ENCODE measurements at places on chromosomes 1 and 21.

GRCh38 chr1:170663404-170664092 lies 383 bp upstream of the PRRX1 start:
- peak; percentile 40 for DNase-seq

DNA sequence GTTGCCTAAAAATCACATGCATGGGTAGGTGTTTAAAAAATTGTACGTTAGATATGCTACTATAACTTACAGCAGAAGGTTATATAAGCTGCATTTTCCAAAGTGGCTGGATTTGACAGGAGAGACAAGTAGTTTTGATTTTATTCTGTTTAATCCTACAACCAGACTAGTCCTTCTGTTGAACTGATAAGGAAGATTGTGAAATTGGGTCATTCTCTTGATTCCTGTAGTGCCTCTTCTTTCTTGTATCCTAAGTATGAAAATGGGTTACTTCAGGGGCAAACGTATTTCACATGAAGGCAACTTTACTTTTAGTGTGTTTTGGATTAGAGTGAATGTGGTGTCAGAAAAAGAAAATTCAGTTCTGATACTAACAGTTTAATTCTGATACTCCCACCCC lies 19.0 kb downstream of the CDC42 start:
- no peak for DNase-seq

DNA sequence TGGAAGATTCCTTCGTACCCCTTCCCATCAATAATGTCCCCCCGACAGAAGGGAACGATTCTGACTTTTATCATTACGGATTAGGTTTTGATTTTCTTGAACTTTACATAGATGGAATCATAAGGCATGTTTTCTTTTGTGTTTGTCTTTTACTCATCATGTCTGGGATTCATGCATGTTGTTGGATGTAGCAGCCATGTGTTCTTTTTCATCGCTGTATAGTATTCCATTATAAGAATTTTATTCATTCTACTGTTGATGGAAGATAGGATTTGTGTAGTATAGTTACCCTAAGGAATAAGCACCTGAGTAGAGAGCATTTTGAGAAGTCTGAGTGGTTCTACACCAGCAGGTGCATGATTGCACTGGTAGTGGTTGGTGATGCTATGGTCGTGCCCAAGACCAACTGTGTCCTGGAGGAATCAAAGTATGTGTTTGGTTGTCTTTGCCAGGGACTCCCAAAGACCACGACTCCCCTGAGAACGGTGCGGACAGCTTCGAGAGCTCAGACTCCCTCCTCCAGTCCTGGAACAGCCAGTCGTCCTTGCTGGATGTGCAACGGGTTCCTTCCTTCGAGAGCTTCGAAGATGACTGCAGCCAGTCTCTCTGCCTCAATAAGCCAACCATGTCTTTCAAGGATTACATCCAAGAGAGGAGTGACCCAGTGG lies 13.5 kb downstream of the ETS2 start:
- DNase-seq: no peak

GRCh38 chr1:940107-941014 lies 16.6 kb downstream of the SAMD11 start:
- DNase-seq: peak; percentile 60

DNA sequence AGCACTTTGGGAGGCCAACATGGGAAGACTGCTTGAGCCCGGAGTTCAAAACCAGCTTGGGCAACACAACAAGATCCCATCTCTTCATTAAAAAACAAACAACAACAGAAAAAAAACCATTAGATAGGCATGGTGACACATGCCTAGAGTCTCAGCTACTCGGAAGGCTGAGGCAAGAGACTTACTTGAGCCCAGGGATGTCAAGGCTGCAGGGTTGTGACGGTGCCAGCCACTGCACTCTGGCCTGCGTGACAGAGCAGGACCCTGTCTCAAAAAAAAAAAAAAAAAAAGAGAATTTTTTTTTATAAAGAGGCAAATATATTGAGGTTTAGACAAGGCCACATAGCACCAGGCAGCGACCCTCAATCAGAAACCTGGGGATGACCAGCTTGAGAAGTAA lies 62.7 kb downstream of the HSF2BP start:
- no peak for DNase-seq

DNA sequence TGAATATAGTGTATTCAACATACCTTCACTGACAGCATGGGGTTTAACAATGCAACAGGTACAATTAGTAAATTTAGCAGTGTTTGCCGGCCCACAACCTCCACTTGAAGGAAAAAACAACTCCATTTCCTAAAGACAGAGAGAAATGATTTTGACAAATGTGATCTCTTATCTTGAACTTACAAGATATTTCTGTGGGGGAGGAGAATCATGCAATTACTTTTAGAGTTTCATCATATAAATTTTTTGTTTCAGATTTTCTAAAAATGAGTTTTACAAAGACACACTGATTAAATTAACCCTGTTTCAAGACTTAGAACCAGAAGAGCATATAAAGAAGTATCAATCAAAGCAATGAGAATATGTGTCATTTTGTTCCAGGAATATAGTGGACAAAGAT lies 80.3 kb downstream of the NME7 start:
- no peak for DNase-seq

GRCh38 chr1:51789342-51789741 lies 89.2 kb downstream of the NRDC start:
- DNase-seq: no peak

- no peak for DNase-seq
These were observed 2.7 kb downstream of the CFAP74 start for GRCh38 chr1:2000850-2001249.

GRCh38 chr1:116161877-116162390 lies 50.7 kb downstream of the MAB21L3 start:
- DNase-seq: no peak

DNA sequence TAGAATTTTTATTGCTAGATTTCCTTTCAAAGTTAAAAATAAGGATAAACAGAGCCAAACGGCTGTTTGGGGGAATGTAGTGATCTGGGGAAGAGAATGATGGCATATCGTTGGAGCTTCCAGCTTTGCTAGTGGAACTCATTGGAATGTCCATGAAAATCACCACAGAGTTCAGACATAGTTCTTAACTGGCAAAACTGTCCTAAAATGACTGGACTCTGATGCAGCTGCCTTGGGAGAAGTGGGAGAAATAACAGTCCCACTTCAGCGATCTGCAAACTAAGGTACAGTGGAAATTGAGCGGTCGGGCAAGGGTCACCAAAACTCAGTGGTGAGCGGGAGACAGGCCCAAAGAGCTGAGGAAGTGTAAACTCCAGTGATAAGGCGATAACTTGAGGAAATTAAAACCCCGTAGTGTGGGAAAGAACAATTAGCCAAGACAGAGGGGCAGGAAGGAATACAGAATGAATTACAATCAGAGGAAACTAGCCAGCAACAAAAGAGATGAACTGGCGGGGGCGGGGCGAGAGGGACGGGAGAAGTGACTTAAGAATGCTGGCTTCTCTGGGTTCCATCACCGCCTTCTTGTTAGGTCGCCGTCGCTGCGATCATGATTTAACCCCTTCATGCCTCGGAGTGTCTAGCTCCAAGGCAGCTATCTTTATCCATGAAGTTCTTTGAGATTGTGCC lies 89.8 kb upstream of the ARHGAP29 start:
- no peak for DNase-seq

- no peak for DNase-seq
These were observed 597.5 kb downstream of the BRINP3 start for GRCh38 chr1:189880135-189880534.

DNA sequence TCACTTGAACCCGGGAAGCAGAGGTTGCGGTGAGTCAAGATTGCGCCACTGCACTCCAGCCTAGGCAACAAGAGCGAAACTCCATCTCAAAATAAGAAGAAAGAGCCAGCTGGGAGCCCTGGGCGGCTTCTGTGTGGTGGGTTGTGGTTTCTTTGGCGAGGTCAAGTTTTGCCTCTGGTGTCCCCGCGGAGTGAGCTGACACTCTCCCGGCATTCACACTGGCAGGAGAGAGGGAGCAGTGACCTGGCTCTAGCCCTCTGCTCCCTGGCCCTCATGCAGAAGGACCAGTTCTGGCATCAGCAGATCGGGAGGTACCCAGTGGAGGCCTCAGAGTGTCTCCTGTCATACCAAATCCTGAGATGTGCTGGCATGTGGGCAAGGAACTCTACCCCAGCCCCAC lies 81.0 kb upstream of the VAMP3 start:
- DNase-seq: no peak
